ENCODE measurements at places on chromosomes 3 and 15. TPM values are rescaled to one million over a fixed set of nuclear protein-coding genes. Genes with fewer than 3 reads are reported as not detected.

CAMKV gene
- not detected for total RNA-seq

CIDEC gene
- total RNA-seq: not detected

FSIP1 gene
- total RNA-seq: 0.47 TPM

LINGO1 gene
- not detected for total RNA-seq

SAXO2 gene
- total RNA-seq: 1.7 TPM

FMN1 gene
- 0.84 TPM for total RNA-seq

GP9 gene
- total RNA-seq: not detected

ACAP2 gene
- total RNA-seq: 73.5 TPM

CADPS gene
- total RNA-seq: not detected

SLC51B gene
- not detected for total RNA-seq

GREM1 gene
- total RNA-seq: not detected

THSD4 gene
- not detected for total RNA-seq

EEF1AKMT4 gene
- total RNA-seq: 2.1 TPM

PODXL2 gene
- total RNA-seq: 3.3 TPM

ERC2 gene
- total RNA-seq: not detected

LRRC49 gene
- total RNA-seq: 0.75 TPM

SMARCC1 gene
- 101 TPM for total RNA-seq

OXTR gene
- total RNA-seq: 1.1 TPM

- DNase-seq: no peak
Measured at GRCh38 chr15:51493892-51494291, 128.7 kb downstream of the DMXL2 start.

GRCh38 chr3:18546632-18547031, 121.5 kb upstream of the SATB1 start:
- DNase-seq: no peak

DNA sequence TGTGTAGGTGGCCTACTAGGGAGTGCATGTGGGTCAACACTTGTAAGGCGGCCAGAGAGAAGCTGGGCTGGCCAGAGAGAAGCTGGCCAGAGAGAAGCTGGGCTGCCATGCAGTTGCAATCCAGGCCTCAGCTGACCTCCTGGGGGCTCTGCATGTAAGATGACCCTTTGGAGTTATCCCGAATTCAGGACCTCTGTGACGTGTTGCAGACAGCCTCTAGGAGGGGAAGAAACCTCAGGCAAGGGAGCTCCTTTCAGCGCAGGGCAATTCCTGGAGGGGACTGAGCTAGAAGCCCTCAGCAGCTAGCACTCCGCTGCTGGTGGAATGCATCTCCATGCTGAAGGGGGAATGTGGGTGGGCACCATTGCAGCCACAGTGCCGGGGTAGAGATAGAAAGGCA, 15.8 kb upstream of the KBTBD12 start:
- no peak for DNase-seq

DNA sequence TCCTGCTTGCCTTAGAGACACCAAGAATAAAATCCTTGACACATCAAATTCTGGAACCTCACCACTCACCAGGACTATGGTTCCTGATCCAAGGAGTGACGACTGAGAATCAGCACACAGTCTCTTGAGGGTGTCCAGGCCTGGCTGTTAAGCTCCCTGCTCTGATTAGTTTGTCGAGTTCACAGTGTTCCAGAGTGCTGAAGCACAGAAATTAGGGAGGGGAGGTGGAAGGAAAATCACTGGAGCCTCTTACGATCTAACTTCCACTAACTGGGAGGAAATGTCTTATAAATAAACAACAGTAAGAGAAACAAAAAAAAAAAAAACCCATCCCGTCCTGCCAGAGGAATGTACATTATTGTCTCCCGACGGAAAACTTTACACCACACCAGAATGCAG, 330.2 kb downstream of the TIGIT start:
- DNase-seq: no peak

- DNase-seq: no peak
Measured at GRCh38 chr3:98326105-98326893, 27.4 kb upstream of the OR5K4 start.

GRCh38 chr3:87218560-87218959, 8.5 kb upstream of the CHMP2B start:
- DNase-seq: no peak

DNA sequence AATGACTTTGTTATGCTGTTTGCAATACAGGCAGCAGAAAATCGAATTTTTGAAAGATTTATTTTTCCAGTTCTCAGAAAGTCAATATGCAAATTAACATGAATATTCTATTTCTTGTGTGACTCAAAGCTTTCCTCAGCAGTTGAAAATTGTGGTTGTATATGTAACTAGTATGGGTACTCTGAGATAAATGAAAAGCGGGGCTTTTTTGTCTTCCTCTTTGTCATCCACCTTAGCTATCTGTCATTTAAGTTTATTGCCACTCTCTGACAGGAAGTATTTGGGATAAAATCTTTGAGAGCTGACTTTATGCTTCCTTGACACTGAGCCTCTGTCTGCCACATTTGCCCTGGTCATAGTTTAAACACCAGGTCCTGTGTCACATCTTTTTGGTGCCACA, 91.5 kb downstream of the ATG7 start:
- no peak for DNase-seq

- no peak for DNase-seq
Measured at GRCh38 chr3:38588371-38588971, 61.0 kb downstream of the SCN5A start.

- no peak for DNase-seq
Measured at GRCh38 chr3:183410759-183411158, 17.7 kb downstream of the MCF2L2 start.

DNA sequence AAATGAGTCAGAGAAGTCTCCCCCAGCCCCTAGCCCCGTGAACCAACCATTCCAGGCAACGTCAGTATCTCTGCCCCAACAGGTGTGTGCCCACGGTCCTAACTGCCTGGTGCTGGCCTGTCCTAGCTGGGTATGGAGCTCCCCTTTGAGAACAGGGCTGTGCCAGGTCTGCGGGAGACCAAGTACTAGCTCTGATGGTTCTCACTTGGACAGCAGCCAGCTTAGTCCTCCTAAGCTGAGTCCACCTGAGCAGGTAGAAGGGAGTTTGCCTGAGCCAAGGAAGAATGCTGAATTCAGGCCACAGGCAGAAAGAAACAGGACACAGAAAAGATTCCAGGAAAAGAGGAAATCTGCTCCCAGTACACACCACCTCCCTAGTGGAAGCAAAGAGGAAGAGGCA, 33.1 kb upstream of the PARL start:
- no peak for DNase-seq

DNA sequence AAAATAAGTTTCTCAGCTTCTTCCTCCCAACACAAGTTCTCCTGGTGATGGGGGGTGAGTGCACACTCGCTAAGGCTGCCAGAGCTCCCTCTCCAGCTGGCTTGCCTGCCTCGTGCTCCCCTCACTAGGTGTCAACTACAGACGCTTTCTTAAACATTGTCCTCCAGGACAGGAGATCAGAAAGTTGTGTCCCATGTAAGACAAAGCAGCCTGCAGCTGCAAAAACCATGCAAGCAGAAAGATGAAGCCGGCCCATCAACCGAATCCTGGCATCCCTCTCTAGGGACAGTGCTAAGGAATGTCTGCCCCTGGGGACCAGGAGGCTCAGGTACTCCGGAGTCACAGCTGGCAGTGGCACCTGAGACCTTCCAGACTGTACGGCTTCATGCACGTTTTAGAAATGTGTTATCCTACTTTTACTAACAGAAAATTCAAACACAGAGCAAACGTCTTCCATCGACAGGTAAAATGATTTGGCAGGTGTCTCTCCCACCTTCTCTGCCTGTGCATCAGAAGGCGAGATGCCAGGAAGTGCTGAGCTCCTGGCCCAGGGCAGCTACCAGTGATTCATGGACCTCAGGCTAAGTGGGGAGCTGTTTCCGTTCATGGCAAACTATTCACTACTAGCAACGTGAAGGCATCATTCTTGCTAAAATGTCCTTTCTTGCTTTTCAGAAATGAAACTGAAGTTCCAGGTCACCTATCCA, 246.1 kb downstream of the ADAMTS17 start:
- no peak for DNase-seq

- DNase-seq: no peak
Measured at GRCh38 chr3:158768361-158768787, 33.5 kb upstream of the MFSD1 start.

DNA sequence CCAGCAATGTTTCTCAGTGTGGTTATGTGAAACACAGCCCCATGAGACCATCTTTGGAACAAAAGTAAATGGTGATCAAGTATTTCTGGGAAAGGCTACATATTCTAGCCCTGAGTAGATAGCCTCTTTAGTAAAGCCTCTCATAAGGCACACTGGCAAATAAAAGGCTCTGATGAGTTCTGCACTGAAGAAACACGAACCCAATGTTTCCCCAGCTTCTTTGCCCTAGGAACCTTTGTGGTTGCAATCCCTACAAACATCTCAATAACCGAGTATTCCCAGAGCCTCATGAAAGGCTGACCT, 41.8 kb downstream of the RAB6B start:
- DNase-seq: no peak
